Fibroblast of the conjunctiva (primary cell): ENCODE measurements at places on chromosomes 3 and 15.

GRCh38 chr3:151135541-151136337 lies 50.3 kb downstream of the MED12L start:
- no peak for DNase-seq

- no peak for DNase-seq
Observed at GRCh38 chr3:61637088-61638051, 76.0 kb downstream of the PTPRG start.

DNA sequence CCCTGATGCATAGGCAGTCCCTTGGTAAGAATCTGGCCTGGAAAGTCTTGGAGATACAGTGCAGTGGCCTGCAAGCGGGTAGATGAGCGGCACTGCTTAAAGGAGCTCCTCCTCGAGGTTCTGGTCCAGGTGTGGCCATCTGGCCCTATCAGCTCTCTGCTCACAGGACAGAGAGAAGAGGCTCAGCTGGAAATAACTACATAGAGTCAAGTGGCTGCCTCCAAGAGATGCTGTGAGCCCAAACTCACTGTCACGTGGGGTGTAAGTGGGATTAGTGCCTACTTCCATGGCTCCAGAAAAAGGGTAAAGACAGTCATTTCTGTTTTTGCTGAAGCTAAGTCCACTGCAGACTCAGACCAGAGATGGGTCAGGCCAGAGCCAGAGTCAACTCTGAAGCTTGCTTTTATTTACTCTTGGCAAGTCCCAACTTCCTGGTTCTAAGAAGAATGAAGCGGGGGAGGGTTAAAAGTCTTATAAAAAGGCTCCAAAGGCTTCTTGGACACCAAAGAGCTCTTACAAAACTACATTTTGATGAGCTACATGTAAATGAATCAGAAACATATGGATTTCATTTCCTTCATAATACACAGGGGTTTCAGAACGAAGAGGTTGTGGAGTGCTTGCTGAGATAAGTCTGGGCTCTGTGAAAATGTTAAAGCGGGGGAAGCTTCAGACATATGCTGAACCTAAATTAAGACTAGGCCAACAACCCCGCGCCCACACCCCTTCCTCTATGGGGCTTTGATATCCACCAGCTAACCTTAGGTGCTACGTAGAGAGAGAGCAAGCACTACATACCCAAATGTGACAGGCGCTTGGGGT lies 77.1 kb downstream of the PDZRN3 start:
- DNase-seq: peak; percentile 96

DNA sequence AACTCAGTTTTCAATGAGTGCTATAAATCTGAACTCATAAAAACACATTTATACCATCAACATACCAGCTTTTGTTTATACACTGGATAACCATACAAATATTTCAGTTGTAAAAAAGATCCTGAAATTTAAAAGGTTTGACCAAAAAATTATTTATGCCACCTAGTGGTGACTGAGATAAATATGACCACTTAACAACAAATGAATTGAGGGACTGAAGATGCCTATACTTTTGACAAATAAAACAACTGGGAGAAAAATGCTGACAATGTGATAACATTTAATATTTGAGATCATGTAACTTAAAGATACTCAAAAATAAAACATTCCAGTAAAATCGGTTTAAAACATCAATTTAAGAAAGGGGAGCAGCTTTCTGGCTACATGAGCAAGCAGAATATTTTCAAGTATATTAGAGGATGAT lies 30.4 kb downstream of the ATG3 start:
- DNase-seq: peak; percentile 26

GRCh38 chr3:181712553-181713279 lies 991 bp downstream of the SOX2 start:
- no peak for DNase-seq

DNA sequence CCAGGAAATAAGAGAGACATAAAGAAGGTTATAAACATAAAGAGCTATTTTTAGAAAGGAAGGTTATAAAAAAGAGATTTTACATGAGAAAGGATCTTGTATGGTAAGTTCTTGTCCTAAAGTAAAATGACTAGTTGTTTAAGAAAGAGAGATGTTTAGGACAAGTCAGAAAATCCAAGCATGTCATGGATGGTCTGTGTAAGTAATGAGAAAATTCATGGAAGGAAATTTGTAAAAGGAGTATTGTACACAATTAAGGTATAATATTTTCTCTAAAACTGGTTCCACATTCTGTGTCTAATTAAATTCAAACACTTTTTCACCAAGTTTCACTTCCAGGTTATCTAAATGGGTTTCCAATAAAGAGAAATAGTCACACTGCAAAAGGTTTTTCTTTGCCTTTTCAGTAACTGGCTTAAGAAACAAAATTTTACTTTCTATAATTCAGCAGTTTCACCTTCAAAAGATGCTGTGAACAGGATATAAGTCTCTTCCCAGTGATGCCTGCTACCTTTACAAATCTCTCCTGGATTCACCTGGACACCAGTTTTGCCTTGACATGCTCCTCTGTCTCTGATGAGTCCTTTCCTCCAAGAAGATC lies 455.7 kb downstream of the ZIC1 start:
- no peak for DNase-seq

DNA sequence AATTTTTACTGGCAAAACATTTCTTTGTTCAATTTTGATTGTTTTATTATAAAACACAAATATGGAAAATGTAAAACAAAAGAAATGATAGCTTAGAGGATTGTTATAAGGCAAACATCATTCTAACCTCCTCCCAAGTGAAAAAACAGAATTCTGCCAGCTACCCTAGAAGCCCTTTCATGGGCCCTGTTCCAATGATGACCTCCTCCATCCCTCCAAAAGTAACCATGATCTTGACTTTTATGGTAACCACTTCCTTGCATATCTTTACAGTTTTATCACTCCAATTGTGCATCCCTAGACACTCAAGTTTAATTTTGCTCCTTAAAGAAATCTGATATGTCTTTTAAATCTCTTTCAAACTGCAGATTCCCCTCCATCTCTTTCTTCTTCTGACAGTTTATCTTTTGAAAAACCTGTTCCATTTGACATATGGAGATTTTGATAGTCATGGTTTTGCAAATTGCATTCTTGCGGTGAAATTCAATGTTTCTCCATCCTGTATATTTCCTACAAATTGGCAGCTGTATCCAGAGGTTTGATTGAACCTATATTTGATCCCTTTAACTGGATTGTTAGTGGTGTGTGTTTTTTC lies 27.0 kb upstream of the TNFAIP8L3 start:
- DNase-seq: no peak

DNA sequence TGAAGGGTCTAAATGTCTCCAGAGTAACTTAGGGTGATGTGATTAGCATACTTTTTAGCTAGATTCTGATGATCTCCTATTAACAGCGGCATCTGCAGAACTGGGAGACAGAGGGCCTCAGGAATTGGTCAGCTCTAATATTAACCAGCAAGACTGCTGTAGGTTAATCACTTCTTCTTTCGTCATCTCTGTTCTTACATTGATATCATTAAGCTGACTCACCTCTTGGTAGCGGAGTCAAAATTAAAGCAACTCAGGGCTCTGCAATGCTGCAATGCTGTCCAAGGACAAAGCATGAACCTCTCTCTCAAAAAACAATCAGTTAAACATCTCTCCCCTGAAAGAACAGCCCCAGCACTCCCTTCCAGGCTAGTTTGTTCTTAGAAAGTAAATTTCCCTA lies 57.5 kb upstream of the TRA2B start:
- peak; percentile 63 for DNase-seq

GRCh38 chr3:119408243-119408950 lies 55.0 kb downstream of the TMEM39A start:
- DNase-seq: no peak

- DNase-seq: no peak
Observed at GRCh38 chr15:28131946-28132345, 32.8 kb upstream of the OCA2 start.

GRCh38 chr3:37029111-37029510 lies 35.8 kb downstream of the MLH1 start:
- no peak for DNase-seq

DNA sequence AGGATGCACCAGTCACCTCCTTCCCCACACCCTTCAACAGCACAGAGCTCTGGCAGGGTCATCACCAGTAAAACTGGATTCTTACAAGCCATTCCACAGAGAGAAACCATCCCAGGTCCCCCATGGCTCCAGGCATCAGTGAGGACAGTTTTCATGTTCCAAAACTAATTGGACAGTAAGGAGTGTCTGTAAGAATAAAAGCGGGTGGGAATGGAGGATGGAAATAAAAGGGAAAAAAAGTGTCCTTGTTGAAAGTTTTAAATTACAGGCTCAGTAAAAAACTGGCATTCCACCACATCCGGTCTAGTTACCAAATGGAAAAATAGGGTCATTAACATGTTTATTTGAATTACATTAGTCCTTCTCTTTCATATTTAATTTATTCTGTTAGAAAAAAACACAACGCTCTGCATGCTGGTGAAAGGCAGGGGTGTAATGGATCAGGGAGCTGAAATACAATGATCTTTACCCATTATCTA lies 117.4 kb downstream of the TIGIT start:
- no peak for DNase-seq

DNA sequence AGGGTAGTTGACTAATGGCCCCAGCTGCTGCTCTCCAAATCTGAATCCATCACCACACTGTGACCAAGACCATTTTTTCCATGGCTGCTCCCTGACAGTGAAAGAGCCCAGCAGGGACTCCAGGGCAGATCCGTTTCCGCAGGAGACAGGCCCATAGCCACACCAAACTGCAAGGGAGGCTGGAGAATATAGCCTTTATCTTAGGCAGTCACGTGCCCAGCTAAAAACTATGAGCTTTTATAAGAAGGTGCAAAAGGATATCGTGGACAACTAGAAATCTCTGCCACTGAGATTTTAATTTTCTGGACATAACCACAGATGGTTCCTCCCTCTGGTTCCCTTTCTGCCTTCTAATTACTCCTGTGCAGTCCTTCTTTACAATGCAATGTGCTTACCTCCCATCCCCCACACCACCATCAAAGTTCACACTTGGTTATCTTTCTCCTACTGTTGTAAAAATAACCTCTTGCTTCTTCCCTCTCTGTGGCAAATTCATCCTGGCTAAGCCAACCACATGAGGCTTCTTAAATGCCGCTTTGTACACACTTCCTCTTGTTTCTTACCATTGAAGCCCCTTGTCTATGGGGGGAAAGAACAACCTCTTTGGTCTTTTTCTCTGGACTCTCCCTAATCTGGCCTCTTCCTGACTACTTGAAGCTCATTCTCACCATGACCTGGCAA lies 233.7 kb downstream of the SHQ1 start:
- no peak for DNase-seq

DNA sequence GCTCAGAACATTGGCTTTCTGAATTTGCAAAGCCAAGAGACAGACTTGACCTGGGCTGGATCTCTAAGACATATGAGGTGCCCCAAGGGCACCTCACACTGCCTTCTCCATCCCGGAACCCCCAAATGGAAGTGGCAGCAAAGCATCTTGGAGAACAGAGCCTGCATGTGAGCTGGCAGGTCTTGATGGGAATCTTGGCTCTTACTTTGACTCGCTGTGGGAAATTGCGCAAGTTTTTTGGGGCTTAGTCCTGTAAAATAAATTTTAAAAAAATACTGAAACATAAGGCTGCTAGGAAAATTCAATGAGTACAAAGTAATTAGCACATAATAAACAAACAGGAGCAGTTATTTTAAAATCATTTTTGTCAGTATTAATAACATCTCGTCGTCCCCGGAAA lies 13.7 kb upstream of the SEC22A start:
- DNase-seq: no peak

GRCh38 chr3:71689291-71689690 lies 35.9 kb downstream of the EIF4E3 start:
- DNase-seq: no peak

DNA sequence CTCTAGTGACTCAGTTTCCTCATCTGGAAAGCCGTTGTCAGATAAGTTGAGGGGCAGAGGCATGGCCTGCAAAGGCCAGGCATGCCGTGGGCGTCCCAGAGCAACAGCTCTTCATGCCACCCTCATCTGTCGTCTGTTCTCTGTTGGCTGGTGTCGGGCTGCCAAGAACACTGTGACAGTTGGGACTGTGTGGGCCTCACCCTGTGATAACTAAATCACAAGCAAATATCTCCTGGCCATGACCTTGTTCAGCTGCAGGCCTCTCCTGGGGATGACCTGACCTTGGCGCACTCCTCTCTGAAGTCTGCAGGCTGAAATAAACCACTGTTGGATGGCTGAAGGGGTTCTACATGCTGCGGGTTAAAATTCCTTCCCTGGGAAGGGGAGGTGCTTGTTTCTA lies 145.9 kb downstream of the SHQ1 start:
- DNase-seq: no peak

DNA sequence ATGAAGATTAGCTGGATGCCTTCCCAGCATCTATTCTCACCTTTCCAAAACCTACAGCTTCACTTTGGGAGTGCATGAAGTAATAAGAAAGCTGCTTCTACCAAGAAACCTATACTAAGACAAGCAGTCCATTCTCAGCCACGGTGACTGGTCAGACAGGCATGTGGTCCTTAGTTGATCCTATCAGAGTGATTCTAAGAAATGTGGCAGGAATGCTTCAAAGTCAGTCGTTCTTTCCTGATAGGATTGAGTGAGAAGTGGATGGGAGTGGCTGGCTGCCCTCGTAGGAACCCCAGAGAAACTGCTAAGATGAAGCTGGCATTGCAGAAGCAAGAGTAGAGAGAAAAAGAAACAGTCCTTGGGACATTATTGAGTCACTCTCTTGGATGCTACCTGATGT lies 16.6 kb downstream of the FOXB1 start:
- no peak for DNase-seq
